NCI-H2029 (cell line): ENCODE measurements at places on chromosomes 2 and 18.

DNA sequence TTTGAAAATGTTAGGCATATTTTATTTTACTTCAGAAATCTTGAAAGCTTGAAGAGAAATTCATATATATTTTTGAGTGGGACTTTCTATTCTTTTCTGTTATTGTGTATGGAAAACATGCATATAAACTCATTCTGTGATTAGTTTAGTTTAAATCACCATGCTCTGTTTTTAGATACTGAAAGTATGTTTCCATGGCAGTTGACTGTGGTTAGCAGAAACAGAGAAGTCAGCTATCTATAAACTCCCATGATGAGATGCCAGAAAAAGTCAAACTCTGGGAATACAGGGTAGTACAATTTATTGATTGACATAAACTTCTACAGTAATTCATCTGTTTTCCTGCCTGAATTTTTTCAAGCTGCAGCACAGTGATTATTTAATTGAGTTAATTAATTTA lies 905.3 kb upstream of the VRK2 start:
- no peak for DNase-seq

GRCh38 chr2:144630459-144631215 lies 110.7 kb upstream of the ZEB2 start:
- no peak for DNase-seq

GRCh38 chr2:112151271-112151670 lies 13.1 kb downstream of the FBLN7 start:
- no peak for DNase-seq

- DNase-seq: no peak
Measured at GRCh38 chr2:135456835-135457234, 74.2 kb downstream of the ZRANB3 start.
